Kidney capillary endothelial cell (primary cell): ENCODE measurements at places on chromosomes 6 and 20.
A peak's percentile ranks its signal among the peaks of the same experiment; 100 is the strongest.

DNA sequence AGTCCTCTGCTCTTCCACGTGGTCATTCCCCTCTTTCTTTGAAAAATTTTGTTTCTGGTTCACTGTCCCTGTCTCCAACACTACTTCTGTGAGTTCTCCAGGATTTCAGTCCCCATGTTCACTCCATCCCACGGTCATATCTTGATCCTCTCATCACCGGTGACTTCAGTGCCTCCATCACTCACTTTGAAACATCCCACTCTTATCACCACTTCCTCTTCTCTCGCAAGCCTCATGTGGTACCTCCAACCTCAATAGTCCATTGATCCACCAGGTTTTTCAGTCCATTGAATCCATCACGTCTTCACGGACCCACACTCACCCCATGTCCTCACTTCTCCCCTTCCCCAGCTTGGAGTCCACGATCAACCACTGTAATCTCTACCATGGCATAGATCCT lies 64.8 kb downstream of the CARMIL1 start:
- no peak for DNase-seq

DNA sequence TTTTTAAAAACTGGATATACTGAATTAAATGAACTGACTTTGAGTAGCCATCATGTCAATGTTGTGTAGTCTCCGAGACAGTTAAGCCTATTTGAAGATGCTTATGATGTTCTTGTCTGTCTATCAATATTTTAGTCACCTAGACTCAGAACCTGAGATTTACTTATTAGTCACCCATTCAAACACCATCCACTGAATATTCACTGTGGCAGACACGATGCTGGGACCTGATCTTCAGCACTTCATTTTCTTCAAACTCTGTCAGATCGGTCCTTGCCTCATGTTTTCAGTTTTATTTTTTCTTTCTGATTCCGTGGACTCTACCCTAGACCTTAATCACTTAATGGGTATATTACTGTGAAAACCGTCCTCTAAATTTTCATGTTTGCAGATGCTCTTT lies 123.7 kb upstream of the MCHR2 start:
- DNase-seq = no peak

DNA sequence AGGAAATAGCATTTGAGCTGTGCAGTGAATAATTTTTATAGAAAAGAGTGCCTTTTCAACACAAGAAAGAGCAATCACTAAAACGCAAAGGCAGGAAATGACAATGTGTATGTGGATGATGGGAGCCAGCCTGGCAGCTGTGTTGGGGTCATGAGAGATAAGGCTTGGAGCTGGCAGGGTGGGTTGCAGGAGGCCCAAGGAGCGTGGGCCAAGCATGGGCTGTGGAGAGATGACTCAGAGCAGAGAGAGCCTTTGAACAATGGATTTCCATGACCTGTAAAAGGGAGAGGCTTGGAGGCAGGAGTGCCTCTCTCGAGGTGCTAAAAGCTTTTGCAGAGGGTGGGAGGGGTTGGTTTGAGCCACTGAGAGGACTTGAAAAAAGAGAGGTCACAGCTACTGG lies 6.6 kb upstream of the TBC1D7 start:
- peak; percentile 66 for DNase-seq

GRCh38 chr6:46128476-46128875 lies 1.3 kb upstream of the ENPP4 start:
- no peak for DNase-seq

DNA sequence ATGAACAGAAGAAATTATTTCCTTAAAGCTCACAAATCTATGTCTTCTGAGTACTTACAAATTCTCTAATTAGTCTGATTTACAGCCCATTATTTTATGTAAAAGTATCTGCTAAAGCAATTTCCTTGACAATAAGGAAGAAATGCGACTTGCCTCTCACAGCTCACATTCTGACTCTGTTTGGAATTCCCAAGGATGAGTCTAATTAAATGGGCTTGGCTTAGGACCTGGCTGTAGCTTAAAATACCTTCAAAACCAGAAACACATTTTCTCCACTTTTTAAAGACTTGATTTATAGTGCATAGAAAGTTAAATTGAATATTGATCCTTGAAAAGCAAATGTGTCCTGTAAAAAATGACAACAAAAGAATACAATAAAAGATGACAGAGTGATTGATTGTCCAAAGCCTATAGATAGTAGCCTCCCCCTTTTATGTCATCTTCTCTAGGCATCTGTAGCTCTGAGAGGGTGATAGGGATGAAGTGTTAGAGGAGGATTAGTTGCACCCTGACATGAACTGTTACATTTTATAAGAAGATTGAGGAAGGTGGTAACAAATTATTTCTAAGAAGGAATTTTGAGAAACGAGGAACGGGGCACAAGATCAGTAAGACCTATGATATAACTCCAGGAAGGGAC lies 118.9 kb downstream of the MACROD2 start:
- no peak for DNase-seq

GRCh38 chr20:1830240-1830639 lies 65.0 kb upstream of the SIRPA start:
- no peak for DNase-seq

DNA sequence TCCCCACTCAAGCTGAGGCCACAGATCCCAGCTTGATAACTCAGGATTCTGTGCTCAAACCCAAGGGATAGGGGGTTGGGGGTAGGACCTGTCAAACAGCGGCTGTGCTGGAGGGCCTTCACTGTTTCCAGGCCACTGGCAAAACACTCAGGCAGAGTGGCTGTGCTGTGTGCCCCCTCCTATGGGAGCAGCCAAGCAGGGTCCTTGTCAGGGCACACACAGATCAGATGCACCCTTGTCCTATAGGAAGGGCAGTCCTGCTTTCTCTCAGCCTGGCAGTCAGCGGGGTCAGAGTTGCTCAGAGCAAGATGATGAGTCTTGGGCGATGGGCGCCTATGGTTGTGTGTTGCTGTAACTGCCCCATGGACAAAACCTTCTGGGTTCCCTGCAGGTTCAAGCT lies 554.8 kb downstream of the TBC1D32 start:
- DNase-seq = no peak

DNA sequence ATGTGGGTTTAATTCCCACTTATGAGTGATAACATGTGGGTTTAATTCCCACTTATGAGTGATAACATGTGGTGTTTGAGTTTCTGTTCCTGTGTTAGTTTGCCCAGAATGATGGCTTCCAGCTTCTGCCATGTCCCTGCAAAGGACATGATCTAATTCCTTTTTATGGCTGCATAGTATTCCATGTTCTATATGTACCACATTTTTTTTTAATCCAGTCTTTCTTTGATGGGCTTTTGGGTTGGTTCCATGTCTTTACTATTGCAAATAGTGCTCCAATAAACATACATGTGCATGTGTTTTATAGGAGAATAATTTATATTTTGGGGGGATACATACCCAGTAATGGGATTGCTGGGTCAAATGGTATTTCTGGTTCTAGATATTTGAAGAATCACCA lies 317.8 kb downstream of the MMUT start:
- no peak for DNase-seq

DNA sequence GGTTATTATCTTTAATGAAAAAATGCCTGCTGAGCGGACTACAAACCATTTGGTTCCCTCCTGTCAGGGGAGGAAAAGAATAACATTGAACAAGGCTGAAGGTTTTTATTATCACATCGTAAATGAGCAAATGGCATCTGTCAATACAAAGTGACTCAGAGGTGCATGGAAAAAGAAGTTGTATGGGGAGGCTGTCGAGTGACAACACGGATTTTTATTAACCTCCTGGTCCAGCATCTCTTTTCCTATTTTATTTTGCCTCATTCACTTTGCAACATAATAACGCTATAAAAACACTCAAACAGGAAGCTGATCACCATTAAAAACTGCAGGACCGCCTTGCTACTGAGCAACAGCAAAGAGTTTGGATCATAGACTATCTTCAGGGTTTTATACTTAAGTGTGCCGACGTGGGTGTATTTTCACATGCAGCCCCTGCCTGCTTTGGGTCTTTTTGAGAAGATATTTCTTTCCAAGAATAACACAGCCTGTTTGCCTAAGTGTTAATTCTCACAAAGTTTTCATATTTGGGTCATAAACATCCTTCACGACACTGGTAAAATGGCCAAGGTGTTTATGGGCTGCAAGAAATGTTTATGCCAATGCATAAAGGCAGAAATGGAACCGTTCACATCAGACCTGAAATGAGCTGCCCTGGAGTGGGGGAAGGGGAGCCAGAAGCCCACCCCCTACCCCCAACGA lies 132.1 kb upstream of the SALL4 start:
- no peak for DNase-seq

DNA sequence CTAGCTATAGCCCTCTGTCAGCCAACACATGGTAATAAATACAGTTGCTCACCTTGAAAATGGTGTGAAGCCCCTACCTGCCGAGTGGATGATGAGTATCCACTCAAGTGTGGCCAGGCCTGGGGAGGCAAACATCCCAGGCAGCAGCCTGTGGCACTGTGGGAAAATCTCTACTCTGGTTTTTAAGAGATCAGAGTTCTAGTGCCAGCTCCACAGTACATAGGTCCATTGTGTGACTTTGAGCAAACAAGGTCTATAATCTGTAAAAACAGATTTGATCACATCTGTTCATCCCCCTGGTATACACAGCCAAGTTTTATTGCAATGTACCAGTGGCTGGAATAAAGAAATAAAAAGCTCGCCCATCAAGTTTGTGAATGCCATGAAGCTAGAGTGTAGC lies 82.7 kb upstream of the ARMC2 start:
- DNase-seq = no peak

GRCh38 chr6:14743144-14743473 lies 502.8 kb upstream of the JARID2 start:
- DNase-seq = no peak

DNA sequence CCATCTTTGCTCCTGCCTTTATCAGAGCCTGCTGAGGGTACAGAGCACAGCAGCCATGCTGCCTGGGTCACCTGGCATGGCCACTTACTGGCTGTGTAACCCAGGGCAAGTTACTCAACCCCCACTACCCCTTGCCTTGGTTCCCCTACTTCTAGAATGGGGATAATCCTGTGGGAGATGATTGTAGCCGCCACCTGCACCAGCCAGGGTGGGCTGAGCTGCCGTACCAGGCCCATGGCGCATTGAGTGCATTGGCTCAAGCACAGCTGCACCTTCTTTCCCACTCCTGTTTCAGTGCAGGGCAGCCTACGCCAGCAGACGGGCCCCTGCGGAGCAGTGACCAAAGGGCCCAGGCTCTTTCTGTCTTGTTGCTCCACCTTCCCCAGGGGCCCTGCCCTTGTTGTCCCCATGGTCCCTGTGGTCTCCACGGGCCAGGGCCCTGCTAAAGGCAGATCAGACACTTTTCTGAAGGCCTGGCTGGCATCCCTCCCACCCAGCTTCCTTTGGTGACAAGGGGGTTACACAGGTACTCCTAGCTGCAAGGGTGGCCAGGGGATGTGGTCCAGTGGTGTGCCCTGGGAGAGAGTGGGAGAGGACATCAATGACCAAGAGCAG lies 159.4 kb upstream of the MLN start:
- DNase-seq = no peak

DNA sequence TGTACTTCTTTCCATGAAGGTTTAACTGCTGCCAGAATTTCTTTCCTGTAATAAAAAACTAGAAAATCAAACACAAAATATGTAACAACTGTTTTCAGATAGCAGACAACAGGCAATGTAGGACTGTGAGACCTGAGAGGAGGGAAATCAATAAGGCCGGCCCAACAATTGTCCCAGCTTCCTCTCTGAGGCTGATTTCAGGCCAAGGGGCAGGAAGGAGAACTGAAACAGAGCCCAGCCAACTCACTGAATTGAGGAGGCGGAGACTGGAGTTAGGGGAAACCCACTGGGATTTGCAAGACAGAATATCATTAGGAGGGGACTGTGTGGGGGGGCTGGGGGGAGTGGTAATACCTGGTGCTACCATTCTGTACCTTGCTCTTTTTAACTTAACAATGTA lies 42.2 kb downstream of the FLRT3 start:
- peak; percentile 1 for DNase-seq

DNA sequence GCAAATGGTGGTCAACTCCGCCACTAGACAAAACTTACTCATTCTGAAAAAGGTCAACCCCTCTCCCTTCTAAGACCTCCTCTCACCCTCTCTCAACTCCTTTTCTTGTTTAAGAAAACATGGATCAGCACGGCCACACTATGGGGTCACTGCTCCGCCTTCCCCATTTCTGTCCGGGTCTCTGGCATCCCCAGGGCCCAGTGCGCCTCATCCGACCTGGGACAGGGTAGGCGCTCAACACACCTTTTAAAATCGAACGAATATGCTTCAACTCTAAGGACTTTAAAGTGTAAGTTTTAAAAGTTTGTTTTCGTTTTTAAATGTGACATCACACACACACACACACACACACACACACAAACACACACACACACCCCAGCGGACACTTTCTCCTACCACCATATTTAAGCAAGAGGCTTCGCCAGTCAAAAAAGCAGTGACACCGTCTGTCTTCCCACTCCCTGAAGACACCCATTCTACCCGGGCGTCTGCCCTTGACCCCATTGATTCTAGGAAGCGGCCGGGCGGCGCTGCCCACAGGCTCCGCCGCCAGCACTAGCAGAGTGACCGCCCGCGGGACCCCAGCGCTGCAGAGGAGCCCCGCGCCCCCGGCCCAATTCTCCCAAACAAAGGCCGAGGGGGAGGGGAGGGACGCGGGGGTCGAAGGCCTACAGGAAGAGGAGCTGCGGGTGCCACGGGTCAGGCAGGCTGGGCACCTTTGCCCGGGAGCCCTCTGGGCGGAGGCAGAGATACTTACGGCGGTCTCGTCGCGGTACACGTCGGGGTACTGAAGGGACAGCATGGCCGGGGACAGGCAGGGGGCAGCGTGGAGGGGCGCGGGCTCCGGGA lies 568 bp downstream of the PREP start:
- peak; percentile 20 for DNase-seq

GRCh38 chr6:169899481-169900145 lies 148.2 kb downstream of the ERMARD start:
- DNase-seq = no peak

- no peak for DNase-seq
These were observed 369 bp downstream of the SLC4A11 start for GRCh38 chr20:3238616-3239025.

DNA sequence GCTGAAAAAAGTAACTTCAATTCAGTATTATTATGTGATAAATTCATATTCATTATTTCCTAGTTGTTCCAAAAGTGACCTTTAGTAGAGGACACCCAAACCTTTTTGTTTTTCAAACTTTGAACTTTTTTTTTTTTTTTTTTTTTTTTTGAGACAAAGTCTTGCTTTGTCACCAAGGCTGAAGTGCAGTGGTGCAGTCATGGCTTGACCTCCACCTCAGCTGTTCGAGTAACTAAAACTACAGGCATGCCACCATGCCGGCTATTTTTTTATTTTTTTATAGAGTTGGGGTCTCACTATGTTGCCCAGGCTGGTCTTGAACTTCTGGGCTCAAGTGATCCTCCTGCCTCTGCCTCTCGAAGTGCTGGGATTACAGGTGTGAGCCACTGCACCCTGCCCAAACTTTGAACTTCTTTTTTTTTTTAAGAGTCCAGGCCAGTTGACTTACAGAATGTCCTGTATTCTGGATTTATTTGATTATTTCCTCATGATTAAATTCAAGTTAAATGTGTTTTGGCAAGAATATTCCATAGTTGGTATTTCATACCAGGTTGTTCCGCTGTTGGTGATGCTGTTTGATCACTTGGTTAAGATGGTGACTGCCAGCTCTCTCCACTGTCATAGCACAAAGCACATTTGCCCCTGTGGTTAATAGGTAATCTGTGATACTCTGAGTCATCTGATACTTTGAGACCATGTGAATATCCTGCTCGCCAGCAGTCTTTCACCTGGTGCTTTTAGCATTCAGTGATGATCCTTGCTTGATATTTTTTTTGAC lies 48.0 kb downstream of the VAPB start:
- no peak for DNase-seq
